ENCODE measurements at places on chromosomes 2 and 18. TPM values are rescaled to one million over a fixed set of nuclear protein-coding genes. Genes with fewer than 3 reads are reported as not detected.
A peak's percentile ranks its signal among the peaks of the same experiment; 100 is the strongest.

- no peak for DNase-seq
Observed at GRCh38 chr2:29954316-29954715, 32.9 kb upstream of the ALK start.

GRCh38 chr2:218890369-218890768, 9.7 kb downstream of the WNT10A start:
- no peak for DNase-seq

GRCh38 chr2:151824886-151825285, 3.3 kb downstream of the ARL5A start:
- no peak for DNase-seq

DNA sequence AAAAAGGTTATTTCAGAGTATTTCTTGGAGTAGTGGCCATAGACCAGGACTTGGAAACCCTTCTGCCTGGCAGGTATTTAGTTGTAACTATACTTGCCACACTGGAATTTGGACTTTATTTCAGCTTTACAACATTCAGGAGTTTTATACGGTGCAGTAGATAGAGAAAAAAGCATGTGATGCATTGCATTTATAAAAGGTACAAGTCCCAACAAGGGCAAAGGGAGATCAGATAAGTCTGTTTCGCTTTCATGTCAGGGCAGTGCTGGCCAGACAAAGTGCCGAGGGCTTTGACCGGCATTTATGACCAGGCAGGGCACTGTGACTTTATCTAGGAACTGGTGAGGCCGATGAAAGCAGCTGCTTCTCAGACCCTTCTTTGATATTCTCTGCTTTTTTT, 145.4 kb downstream of the RTN4 start:
- no peak for DNase-seq

DNA sequence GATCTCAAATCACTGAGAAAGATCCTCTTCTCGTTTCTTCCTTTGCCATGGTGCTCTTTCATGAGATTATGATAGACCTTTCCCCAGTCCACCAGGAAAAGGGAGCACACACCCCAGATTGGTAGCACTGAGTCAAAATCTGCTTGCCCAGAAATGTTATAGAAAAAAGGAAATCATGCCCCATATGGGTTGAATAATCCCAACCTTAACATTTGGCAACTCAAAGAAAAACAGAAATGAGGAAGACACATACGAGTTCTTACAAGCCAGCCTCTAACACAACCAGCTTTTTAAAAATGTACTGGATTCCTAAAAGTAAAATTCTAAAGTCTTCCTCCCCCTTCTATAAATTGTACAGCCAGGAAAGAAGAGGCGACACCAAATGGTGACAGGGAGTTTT, 103.0 kb downstream of the ANKRD44 start:
- no peak for DNase-seq

DNA sequence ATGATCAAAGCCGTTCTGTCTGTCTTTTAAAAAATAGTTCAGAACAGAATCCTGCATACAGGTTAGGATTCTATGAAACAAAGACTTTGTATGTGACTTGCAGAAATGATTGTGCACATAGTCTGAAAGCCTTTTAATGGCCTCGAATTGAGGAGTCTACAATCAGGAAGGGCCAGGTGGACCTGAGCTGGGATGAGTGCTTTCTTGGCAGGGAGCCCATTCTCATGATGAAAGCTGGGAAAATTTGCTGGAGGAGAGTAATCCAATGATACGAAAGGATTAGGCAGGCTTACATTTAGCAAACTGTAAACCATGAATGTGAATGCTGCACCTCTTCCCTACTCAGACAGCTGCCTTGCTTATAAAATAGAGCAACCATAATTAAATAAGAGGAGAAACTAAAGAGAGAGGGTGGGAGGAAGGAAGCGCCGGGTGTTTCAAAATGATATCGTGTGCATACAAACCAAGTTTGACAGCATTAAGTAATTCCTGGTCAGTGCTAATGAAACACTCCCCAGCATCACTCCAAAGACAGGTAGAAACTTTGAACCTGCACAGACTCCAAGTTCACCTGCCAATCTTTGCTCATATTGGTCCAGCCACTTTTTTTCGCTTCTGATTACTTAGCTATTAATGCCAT, 23.7 kb upstream of the CXCR4 start:
- peak; percentile 79 for DNase-seq

DNA sequence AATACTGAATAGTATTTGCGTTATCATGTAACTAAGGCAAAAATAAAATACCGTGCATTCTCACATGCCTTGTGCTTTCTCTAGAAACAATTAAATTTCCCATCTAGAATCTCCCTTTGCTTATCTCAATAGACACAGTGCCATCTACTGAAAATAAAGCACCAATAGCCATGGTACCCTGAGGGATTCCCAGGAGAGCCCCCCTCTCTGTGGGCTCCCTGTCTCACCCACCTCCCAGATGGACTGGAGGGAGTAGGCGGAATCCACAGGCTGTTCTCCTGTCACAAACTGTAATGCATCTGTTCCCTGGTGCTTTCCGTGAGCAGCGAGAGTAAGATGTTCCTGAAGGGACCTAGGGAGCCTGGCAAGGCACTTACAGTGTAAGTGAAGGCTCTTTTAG, 112.4 kb upstream of the UPP2 start:
- DNase-seq = no peak

DNA sequence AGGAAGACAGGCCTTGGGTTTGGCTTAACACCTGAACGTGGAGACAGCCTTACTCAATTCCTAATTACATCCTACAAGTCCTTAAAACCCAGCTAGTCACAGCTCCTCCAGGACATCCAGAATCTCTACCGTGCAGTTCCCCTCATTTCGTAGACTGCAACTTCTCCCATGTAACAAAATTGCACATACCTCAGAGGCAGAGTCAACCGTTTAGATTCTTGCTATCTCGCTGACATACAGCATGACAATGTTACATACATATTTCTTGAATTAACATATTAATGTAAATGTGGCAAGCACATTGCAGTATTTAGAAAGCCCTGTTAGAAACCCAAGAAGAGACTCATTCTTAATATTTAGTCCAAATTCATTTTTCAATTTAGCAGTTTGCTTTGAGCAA, 358.7 kb downstream of the SETBP1 start:
- DNase-seq = no peak

GRCh38 chr2:182038576-182038975, 52.9 kb downstream of the PPP1R1C start:
- DNase-seq = peak; percentile 35

DNA sequence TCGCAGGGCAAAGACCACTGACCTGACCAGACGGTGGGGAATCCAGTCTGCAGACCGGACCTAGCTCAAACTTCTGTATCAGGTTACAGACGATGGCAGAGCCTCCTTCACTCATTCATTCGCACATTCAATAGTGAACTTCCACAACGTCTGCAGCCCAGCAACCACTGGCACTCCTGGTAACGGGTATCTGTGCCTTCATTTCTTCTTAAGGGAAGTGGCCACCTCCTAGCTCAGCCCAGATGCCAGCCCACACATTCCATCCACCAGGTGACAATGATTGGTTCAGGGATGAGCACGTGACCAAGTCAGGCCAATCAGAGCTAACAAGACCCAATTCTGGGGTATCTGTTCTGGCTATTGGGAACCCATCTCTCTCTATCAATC, 15.9 kb upstream of the ARMC9 start:
- DNase-seq = no peak

DNA sequence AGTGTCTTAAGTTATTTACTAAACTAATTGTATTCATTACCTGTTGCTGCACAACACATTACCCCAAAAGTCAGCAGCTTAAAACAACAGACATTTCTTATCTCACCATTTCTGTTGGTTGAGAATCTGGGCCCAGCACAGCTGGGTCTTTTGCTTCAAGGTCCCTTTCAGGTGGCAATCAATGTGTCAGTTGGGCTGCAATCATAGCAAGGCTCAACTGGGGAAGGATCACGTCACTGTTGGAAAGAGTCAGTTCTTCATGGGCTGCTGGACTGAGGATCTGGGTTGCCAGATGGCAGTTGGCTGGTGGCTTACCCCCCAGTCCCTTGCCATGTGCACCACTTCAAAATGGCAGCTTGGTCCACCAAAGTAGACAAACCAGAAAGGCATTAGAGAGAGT, 261.2 kb downstream of the SUCLG1 start:
- no peak for DNase-seq

DNA sequence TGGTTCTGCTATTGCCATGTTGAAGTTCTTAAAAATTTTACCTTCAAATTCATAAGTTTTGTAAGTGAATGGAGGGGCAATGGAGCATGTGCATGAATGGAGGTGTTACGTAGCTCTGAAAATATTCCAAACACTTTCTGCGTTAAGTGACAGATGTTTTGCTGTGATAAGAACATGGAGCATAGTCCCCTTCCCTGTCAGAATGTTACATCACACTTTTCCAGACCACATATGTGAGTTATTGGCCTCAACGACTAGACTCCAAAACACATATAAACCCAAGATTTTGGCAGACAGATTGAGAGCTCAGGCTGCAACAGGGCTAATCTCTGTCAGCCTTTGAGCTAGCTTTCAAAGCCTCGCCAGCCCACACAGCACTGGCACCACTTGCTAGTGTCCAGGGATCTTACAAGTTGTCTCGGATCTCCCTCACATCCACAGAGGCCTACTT, 27.2 kb upstream of the MFSD6 start:
- DNase-seq = no peak

DNA sequence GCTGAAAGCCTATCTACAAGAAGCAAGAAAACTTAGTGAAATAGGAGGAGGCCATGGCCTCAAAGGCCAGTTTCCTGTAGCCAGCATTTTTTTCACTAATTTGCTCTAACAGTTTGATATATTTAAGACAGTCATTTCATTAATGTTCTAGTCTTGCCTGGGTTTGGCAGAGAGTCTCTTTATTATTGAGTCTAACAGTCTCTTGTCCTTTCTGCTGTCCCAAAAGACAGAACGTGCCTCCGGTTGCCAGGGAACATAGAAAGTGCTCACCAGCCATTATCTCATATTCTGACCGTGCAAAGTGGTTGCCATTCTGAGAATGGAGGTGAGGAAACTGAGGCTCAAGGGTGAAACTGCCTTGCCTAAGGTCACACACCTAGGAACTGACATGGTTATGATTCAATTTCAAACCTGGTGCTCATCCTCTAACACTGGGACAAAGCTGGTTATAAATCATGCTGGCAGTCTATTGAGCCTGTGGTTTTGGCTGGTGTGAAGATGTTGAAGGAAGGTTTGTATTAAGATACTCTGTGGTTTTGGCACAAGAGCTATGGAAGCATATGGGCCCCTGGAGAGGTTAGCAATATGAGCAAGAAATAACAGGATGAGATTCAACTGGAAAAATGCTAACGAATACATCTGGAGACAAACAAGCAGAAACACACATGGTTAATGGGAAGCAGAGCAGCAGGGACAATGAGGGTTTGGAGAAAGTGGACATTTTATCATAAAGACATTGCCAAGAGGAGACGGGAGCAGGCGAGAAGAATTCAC, 903.3 kb upstream of the KLHL29 start:
- DNase-seq = peak; percentile 45

- DNase-seq = no peak
Observed at GRCh38 chr2:224062481-224063297, 23.6 kb upstream of the SERPINE2 start.

GRCh38 chr2:74399785-74400184, 19.7 kb upstream of the DCTN1 start:
- peak; percentile 11 for DNase-seq

- DNase-seq = no peak
Observed at GRCh38 chr2:126413079-126413478, 242.9 kb upstream of the GYPC start.

DNA sequence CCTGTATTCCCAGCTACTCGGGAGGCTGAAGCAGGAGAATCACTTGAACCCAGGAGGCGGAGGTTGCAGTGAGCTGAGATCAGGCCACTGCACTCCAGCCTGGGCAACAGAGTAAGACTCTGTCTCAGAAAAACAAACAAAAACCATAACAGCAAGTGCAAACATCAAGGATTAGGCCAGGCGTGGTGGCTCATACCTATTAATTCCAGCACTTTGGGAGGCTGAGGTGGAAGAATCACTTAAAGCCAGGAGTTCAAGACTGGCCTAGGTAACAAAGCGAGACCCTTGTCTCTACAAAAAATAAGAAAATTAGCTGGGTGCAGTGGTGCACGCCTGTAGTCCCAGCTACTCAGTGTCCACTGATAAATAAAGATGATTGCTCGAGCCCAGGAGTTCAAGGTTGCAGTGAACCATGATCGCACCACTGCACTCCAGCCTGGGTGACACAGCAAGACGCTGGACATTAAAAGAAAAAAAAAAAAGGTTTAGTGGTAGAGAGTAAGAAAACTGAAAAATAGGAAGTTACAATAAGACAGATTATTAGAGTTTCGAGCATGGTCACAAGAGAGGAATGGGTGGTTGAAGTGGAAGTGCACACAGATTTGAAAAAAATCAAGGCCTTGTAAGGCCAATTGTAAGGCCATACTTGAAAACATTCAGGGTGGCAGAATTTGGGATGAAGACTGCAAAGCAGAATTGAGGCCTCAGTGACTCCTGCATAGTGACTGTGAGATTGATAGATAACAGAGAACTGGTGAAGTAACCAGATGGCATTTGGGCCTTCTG, 6.4 kb upstream of the KCMF1 start:
- no peak for DNase-seq

DNA sequence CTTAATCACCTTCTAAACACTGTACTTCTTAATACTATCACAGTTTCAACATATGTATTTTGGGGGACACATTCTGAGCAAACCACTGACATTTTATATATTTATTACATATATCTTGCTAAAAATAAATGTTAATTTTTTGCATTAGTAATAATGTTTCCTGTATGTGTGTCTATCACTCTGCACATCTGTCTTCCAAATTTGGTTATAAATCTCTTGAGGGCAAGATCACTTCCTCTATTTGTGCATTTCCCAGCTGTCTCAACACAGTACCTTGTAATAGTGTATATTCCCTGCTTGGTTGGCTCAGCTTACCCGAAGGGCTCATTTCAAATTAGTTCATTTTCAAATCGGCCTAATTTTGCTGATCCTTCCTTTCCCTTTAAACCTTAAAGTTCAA, 617.1 kb upstream of the GYPC start:
- DNase-seq = no peak

- no peak for DNase-seq
Observed at GRCh38 chr2:46438794-46439193, 40.6 kb upstream of the TMEM247 start.

DNA sequence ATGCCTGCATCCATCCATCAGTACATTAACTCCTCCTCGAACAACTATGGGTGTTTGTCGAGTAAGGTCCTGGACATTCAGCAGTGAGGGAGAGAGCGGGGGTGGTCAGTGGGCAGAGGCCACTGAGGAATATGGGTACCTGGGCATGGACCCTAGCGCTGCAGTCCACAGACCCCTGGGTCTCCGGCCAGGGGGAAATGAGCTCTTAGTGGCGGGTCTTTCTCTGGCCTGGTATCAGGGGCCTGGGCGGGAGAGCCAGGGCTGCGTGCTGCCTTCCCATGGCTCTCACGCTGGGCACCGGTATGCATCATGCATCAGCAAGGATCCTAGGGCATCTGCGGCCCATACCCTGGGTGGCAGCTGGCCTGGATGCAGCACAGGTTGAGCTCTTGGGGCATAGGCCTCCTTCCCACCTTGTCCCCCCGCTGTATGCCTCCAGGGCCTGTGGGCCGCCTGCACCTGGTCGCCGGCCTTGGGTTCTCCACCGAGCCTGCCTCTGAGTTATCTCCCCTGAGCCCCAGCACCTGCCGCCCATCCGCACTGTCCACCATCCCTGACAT, 1.3 kb upstream of the MOCOS start:
- DNase-seq = no peak

Gene SOX11
- 15.8 TPM for total RNA-seq

Gene CCT4
- total RNA-seq = 117 TPM

Gene RUFY4
- total RNA-seq = not detected

Gene ATP6V1C2
- 12.1 TPM for total RNA-seq

Gene PMAIP1
- total RNA-seq = 15.7 TPM

Gene ANKRD30B
- total RNA-seq = not detected

Gene FOXD4L1
- total RNA-seq = not detected

Gene XPO1
- total RNA-seq = 388 TPM

Gene SCLY
- total RNA-seq = 21.2 TPM

Gene NT5DC4
- 0.21 TPM for total RNA-seq

Gene SPEG
- 136 TPM for total RNA-seq

Gene FBXO15
- 0.21 TPM for total RNA-seq

All from tongue (tissue), 3 donors.